ENCODE measurements at places on chromosomes 6 and 20.

GRCh38 chr6:5930968-5931367 is 75.8 kb downstream of the NRN1 start:
- DNase-seq: no peak

DNA sequence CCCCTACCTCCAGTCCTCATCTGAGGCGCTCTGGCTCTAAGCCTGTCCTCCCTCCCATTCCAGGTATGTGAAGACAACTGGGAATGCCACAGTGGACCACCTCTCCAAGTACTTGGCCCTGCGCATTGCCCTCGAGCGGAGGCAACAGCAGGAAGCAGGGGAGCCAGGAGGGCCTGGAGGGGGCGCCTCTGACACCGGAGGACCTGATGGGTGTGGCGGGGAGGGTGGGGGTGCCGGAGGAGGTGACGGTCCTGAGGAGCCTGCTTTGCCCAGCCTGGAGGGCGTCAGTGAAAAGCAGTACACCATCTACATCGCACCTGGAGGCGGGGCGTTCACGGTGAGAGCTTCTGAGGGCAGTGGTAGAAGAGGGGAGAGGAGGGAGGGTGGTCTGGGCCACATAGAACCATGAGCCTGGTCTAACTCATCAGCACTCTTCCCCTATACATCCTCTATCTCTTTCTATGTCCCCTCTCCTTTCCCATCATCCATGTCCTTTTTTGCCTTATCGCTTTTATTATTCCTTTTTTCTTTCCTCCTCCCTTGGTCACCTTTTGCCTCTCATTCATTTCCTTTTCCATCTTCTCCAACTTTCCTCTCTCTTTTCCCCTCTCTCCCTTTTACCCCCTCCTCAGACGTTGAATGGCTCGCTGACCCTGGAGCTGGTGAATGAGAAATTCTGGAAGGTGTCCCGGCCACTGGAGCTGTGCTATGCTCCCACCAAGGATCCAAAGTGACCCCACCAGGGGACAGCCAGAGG is 3.5 kb downstream of the RING1 start:
- no peak for DNase-seq

- DNase-seq: no peak
Observed at GRCh38 chr6:98324446-98324845, 509.9 kb upstream of the POU3F2 start.

GRCh38 chr6:54366667-54367327 is 58.6 kb downstream of the TINAG start:
- DNase-seq: peak; percentile 57

- peak; percentile 86 for DNase-seq
Observed at GRCh38 chr20:33914919-33915318, 78.8 kb upstream of the RALY start.

GRCh38 chr6:106360989-106361430 is 493 bp downstream of the CRYBG1 start:
- no peak for DNase-seq

DNA sequence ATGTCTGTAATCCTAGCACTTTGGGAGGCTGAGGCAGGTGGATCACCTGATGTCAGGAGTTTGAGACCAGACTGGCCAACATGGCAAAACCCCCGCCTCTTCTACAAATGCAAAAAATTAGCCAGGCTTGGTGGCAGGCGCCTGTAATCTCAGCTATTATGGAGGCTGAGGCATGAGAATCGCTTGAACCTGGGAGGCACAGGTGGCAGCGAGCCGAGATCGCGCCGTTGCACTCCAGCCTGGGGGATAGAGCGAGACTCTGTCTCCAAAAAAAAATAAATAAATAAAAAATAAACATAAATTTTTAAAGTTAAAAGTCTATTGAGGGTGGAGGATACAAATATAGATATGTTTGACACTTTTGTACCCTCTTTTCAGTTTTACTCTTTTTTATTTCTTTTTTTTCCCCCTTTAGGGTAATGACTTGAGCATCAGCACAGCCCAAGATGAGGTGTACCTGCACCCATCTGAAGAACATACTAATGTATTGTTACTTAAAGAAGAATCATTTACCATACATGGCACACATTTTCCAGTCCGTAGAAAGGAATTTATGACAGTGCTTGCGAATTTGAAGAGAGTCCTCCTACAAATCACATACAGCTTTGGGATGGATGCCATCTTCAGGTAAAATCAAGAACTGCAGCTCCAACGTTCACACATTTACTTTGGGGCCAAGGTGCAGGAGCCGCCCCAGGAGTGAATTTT is 368.9 kb downstream of the LAMA2 start:
- DNase-seq: peak; percentile 75

GRCh38 chr20:20212675-20213096 is 155.2 kb upstream of the INSM1 start:
- no peak for DNase-seq

- no peak for DNase-seq
Observed at GRCh38 chr6:46918806-46919205, 2.9 kb downstream of the ADGRF5 start.

DNA sequence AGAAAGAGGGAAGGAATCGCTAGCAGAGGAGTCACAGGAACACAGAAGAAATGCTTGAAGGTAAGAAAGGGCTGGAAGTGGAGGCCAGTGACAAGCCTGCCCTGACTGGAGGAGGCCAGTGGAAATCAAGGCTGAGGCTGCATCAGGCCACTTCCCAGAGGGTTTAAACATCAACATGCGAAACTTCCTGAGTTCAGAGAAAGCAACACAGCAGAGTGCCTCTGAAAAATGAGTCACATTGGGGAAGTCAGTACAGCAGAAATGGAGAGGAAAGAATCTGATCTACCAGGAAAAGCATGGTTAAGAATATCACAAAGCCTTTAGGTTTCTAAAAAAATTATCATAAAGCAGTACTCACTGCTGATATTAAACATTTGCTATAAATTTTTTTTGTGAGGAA is 23.3 kb downstream of the NAPB start:
- peak; percentile 55 for DNase-seq

DNA sequence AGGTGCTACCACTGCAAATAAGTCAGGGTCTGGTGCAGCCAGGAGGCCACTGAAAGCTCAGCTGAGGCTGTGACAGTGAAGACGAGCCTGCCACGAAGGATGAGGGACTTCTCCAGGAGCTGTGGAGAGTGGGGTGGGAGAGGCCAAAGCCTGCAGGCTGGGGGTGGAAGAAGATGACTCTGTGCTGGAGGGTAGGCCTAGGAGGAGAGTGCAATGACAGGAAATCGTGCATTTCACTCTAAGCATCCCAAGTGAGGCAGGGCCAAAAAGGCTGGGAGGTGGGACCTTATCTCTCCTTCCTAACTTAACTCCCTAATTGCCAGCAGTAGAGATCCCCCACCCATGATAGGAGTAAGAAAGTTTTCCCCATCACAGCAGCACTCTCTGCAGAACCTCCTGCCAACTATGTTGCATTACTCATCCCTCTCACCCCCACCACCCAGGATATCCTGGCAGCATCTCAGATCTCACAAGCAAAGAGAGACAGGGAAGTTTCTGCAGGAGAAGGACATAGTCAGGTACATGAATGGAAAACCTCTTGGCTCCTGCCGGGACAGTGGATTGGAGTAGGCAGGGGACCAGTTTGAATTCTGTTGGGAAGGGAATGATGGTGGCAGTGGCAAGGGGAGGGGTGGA is 466.2 kb downstream of the CDH26 start:
- DNase-seq: no peak

DNA sequence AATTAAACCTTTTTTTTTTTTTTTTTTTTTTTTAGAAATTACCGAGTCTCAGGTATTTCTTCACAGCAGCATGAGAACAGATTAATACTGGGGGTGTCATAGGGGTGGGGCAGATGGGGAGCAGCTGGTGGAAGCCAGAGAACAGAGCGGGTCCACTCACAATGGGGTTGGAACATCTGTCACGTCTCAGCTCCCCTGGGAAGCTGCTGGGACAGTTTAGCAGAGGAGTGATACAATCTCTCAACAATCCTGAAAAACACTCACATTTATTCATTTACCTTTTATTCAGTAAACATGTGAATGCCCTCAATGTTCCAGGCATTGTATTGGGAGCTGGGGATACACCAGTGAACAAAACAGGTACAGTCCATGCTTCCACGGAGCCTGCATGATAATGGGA is 162.2 kb downstream of the SMOC2 start:
- DNase-seq: no peak

Data from ELR (cell line).